ENCODE measurements at places on chromosomes 1 and 21. TPM values are rescaled to one million over a fixed set of nuclear protein-coding genes. Genes with fewer than 3 reads are reported as not detected.

- no peak for DNase-seq
These were observed 155.7 kb downstream of the ADSS2 start for GRCh38 chr1:244296003-244296402.

DNA sequence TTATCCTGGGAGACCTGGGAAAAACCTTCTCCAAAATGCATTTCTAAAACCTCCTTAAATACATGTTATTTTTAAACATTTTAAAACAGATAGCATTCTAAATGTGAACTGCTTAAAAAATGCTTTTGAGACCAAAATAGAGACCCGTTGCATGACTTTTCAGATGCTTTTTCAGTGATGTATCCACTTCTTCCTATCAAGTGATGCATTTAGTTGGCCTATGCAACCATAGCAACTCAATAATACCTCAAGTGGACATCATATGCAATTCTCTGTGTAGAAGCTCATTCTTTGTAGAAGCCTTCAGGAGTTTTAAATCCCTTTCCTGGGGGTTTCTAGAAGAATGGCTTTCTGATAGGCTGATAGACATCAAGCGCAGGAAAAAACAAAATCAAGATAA, 94.5 kb upstream of the RAVER2 start:
- DNase-seq: no peak

SMPDL3B gene
- 6.4 TPM for polyA plus RNA-seq

PRAMEF18 gene
- not detected for polyA plus RNA-seq

ABCG1 gene
- polyA plus RNA-seq: 11.5 TPM

DNA sequence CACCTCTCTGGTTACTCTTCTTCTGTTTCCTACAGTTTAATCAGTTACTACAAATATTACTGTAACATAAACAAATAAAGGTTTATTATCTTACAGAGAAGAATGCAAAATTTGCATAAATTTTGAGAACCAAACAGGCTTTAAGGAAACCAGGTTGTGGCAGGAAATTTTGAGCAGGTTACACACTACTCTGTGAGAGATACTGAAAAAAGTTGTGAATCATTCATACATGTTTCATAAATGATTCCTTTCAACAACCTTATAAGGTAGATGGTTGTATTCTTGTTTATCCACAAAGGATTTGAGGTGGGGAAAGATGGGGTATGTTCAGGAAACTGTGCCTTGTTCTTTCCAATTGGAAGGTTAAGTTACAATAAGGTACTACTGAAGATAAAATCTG, 58.6 kb downstream of the MAST2 start:
- DNase-seq: no peak

PFKFB2 gene
- polyA plus RNA-seq: 19.9 TPM

GTF2B gene
- polyA plus RNA-seq: 30.5 TPM

- DNase-seq: no peak
These were observed 11.0 kb downstream of the TP53BP2 start for GRCh38 chr1:223834660-223835263.

DNA sequence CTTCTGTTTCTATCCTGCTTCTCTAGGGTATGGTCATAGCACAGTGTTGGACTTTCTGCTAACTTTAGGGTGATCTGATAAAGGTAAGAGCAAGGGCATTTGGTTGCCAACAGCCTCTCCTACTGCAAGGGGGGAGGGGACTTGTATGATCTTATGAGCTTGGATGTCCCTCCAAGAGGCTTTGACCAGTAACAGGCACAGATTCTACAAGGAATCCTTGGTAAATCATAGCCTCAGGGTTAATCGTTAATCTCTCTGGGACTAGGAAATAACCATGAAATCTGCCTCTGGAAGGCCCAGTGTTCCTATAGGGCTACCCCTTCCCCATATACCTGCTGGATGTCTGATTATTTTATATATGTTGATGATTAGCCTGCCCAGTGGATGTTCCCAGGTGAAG, 134.8 kb upstream of the TNFSF4 start:
- DNase-seq: no peak

- DNase-seq: no peak
These were observed 23.7 kb downstream of the PADI3 start for GRCh38 chr1:17272646-17273045.

MXRA8 gene
- polyA plus RNA-seq: 65.0 TPM

RGSL1 gene
- not detected for polyA plus RNA-seq

TMEM200B gene
- polyA plus RNA-seq: 3.4 TPM

DNA sequence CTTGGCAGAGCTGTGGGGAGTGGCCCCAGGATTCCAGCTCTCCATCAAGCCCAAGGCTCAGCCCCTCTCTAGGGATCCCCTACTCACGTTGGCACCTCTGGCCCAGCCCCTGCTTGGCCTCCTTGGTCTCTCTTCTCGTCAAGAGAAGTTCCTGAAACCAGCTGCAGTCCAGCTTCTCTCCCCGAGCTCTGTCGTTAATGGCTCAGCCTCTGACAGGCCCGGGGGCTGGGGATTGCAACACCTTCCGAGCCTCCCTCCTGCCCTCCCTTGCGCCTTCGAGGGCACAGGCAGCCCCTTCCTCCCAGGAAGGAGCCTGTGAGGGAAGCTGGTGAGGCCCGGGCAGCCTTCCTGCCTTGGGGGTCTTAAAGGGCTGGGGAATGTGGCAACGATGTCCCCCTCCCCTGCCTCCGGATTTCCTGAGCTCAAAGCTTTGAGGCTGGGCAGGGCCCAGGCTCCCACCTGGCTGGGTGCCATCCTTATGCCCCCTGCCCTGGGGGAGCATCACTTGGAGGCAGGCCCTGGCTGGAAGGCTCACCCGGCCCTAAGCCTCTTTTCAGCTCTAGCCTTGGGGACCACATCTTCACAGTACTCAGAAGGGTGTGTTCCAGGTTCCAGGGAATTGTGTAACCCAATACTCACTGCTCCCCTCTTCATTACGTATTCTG, at the start of gene CSF3R:
Gene CSF3R (minus strand): TSS at position 190 of the 665 bp plus-strand sequence. CDS start 3,417 bp downstream, outside the sequence.
- peak; percentile 42 for DNase-seq

GSTM4 gene
- polyA plus RNA-seq: 17.1 TPM

IFNLR1 gene
- polyA plus RNA-seq: 1.2 TPM

CZIB gene
- polyA plus RNA-seq: 53.6 TPM

SPRR1A gene
- polyA plus RNA-seq: not detected

TMEM52 gene
- 3.1 TPM for polyA plus RNA-seq

NKAIN1 gene
- polyA plus RNA-seq: not detected

CD1E gene
- polyA plus RNA-seq: 0.30 TPM

DNA sequence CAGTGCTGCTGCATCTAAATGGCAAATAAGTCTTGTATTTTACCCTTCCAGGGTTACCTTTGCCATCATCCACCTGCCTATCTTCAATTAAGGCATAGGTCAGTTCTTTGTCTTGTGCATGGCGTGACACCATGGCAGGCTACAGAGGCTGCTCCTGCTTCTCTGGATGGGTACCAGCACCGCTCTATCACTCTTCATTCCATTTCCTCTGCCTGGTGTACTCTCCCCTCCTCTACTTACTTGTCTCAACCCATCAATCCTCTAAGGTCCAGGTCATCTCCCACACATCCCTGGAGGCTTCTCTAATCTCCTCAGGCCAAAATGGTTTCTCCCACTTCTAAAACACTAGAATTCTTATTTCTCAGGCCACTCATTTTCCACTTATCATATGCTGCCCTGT, 257.5 kb downstream of the BARHL2 start:
- no peak for DNase-seq

GRCh38 chr1:59364037-59364436, 67.1 kb downstream of the FGGY start:
- DNase-seq: no peak
